ENCODE measurements at places on chromosomes 4 and X.

GRCh38 chr4:7918981-7919380 lies 20.7 kb downstream of the AFAP1 start:
- DNase-seq = no peak

DNA sequence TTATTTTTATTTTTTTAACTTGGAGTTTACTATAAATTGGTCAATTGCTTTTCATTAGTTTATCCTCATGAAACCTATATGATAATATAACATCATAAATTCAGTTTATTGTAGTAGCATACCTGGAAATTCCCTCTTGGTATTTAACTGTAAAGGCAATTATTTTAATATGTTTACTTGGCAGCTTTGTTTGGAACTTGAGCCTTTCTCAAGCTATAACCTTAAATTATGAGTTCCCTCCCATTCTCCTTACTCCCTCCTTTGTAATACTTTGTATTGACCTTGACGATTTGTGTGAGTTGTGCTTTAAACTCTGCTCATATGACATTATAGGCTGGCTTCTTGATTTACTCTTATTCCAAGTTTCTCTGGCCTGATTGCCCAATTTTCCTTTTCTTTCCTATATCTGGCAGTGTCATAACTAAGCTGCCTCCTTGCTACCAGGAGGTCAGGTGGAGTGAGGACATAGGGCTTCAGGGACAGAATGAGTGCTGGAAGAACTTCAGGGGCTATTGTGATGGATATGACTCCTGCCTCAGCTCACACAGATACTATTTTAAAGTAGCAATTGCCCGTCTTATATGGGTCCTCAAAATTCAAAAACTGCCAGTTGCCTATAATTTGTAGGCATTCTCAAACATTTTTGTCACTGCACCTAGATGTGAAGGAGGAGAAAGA lies 77.7 kb downstream of the RAP1GDS1 start:
- DNase-seq = no peak

DNA sequence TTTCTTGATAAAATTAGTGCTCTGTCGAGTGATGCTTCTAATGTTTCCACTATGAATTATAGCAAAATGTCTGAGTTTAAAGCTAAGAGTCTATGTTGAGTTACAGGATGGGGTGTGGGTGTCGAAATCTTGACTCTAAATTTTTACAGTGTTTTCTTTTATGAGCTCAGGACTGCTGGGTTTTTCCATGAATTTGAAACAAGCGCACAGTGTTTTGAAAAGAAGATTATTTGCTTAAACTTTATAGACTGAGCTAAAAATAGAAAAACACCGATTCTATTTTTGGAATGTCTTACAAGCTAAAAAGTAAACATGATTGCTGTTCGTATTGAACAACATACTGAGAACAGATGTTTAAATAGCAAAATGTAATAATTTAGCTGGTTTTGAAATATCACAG lies 7.5 kb downstream of the PTTG2 start:
- no peak for DNase-seq

DNA sequence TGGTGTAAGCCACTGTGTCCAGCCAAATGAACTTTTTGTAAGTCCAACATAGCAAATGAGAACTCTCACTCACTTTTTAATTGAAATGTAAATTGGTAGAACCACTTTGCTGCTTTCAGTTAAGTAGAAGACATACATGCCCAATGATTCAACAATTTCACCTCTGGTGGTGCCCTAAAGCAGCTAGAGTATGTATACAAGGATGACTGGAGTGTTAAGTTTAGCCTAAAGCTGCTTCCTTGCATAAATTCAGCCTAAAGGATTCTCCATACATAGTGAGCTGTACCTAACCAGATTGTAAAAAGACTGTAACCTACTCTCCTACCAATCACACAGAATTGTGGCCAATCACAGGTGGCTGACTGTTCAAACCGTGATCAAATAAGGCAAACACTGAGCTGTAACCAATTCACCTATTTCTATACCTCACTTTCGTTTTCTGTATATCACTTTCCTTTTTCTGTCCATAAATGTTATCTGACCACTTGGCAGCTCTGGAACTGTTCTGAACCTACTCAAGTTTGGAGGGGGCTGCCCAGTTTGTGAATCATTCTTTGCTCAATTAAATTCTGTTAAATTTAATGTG lies 39.9 kb downstream of the PDS5A start:
- DNase-seq = no peak

DNA sequence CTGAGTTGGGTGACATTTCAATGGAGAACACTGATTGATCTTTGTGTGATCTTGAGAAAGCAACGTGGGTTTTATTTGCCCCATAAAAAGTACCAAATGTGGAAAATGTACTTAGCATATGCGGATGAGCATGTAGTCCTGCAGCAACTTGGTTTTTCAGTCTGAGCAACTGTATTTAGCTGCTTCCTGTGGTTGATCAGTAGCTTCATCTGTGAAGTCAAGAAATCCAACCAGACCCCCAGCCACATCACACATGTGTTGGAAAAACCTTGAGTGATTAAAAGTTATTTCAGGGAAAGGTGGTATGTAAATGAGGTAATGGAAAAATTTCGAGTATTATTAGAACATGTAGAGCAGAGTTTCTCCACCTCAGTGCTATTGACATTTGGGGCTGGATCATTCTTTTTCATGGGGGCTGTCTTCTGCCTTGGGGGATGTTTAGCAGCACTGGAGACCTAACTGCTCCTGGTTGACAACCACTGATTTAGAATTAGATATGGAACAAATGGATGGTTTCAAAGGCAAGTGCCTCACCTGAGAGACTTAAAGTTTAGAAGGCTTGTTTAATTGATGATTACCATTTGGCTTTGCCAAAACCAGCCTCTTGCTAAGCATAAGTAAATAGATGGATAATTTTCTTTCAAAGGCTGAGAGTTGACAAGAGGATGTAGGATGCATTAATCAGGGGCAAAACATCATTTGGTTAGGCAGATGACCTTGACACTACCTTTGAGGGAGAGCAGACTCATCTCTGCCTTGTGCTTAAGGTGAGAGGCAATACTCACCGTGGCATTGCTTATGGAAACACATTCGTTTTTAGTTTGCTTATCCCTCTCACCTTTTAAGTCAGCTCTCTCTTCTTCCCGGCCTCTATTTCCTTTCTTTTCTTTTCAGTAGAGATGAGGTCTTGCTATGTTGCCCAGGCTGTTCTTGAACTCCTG lies 193.0 kb upstream of the RPS6KA3 start:
- no peak for DNase-seq

GRCh38 chr4:2886622-2887021 lies 43.0 kb downstream of the ADD1 start:
- no peak for DNase-seq

GRCh38 chrX:101078716-101079598 lies at the start of gene TMEM35A:
Gene TMEM35A, plus strand, starts transcription at chrX:101078879. Its CDS starts 124 bp downstream, at chrX:101079003.
- DNase-seq = no peak

DNA sequence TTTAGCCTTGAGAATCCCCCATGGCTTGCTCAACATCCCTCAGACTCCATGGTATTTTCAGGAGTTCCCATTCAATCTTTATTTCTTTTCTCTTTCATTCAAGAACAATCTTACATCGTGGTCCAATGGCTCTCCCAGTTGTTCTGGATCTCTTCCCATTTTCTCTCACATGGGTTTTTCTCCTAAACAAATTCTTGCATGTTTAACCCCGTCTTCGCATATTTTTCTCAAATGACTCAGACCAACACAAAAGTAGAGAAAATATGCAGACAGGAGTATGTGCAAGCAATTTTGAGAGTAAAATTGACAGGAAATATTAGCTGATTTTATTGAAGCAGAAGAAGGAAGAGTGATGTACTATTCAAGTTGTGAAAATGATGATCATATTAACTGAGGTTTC lies 396.4 kb upstream of the TRAM1L1 start:
- DNase-seq = no peak

- no peak for DNase-seq
Observed at GRCh38 chrX:116862340-116862739, 399.6 kb upstream of the CT83 start.

- peak; percentile 4 for DNase-seq
Observed at GRCh38 chrX:150546711-150547153, 21.7 kb upstream of the MTM1 start.

GRCh38 chr4:88807499-88807898 lies 109.9 kb upstream of the NAP1L5 start:
- no peak for DNase-seq

GRCh38 chrX:131746491-131746968 lies 202.7 kb downstream of the OR13H1 start:
- DNase-seq = no peak

DNA sequence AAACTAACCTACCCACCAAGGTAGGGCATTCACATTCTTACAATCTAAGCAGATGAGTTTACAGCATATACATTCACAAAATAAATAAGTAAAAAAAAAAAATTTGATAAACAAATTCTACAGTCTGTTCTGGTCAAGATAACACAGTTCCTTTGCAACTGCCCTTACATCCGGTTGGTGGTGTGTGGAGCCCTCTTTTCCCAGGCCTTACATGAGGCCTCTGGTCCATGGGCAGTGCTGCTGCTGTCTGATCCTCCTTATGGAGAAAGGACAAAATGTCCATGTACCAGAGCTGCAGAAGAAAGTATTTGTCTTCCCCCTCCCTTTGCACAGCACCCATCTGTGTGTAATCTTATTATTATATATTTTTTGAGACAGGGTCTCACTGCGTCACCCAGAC lies 2.2 kb upstream of the SEPTIN11 start:
- no peak for DNase-seq

GRCh38 chr4:16225167-16225862 lies 956 bp downstream of the TAPT1 start:
- no peak for DNase-seq

DNA sequence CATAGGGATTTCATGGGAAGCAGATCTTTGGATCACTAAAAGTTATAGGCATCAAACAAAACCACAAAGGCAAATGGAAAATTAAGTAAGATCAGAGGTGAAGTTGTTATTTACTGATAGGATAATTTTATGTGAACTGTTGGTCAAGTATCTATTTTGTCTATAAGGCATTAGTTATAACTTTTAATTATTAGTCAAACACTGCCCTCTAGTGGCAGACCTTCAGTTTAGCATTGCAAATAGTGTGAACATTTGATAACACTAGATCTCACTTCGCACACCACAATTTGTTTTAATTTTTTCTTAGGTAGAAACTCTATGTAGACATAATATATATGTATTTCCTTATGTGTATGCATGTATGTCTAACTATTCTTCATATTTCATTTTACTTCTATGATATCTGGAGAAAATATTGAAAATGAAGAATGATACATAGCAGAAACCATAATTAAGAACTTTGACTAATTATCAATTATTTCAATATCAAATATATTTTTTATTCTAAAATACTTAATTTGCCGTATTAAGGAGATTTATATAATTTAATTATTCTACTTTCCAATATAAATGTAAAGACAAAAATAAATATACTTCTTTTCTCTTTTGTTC lies 214.5 kb upstream of the TACR3 start:
- no peak for DNase-seq
